ENCODE measurements at places on chromosomes 16 and 17. TPM values are rescaled to one million over a fixed set of nuclear protein-coding genes. Genes with fewer than 3 reads are reported as not detected.

- DNase-seq = no peak
Measured at GRCh38 chr17:82272495-82273326, 789 bp downstream of the CSNK1D start.

DNA sequence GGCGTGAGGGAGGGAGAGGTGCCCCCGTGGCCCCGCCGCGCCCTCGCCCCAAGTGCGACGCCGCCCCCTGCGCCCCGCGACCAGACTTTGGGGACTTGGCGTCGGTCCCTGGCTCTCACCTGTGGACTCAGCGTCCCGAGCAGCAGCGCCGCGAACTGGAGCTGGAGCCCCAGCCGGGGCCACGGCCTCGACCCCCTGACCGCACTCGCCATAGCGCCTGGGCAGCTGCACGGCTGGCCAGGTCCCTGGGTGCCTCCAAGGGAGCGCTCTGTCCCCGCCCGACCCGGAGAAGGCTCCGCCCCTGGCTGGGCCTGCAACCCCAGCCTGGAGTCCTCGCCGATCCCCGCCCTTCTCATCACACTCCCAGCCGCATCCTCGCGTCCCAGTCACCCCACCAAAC lies at the start of gene ERN2:
Gene ERN2 (minus strand): TSS at position 247 of the 400 bp plus-strand sequence. CDS start 35 bp downstream, at position 212.
- DNase-seq = no peak

GRCh38 chr16:51524555-51525373 lies 373.7 kb upstream of the SALL1 start:
- DNase-seq = no peak

DNA sequence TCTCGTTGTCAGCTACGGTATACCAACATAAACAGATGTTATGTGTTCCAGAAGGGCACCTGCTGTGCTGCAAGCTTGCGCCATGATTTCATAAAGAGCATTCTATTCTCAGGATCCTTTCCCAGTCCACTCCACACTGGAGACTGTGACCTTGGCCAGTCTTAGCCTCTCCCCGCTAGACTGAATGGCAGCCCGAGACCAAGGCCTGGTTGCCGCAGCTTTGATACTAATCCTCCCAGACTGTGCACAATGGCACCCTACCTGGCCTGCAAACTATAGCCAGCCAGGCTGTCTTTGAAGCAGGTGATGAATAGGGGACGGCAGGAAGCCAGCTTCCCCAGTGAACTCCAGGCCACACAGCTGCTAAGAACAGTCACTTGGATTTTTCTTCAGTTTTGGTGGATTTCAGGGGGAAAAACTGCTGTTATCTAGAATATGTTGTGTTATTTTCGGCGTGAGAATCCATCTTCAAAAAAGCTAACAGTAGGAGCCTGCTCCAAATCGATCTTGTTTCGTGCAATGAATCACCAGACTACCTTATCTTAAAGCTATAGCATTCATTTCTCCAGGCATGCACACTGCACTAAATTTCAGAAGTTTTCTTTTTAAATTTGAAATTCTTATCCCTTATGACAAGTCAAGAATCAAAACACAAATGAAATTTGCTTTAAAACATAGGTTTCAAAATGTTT lies 289.0 kb downstream of the CEP112 start:
- DNase-seq = no peak

DNA sequence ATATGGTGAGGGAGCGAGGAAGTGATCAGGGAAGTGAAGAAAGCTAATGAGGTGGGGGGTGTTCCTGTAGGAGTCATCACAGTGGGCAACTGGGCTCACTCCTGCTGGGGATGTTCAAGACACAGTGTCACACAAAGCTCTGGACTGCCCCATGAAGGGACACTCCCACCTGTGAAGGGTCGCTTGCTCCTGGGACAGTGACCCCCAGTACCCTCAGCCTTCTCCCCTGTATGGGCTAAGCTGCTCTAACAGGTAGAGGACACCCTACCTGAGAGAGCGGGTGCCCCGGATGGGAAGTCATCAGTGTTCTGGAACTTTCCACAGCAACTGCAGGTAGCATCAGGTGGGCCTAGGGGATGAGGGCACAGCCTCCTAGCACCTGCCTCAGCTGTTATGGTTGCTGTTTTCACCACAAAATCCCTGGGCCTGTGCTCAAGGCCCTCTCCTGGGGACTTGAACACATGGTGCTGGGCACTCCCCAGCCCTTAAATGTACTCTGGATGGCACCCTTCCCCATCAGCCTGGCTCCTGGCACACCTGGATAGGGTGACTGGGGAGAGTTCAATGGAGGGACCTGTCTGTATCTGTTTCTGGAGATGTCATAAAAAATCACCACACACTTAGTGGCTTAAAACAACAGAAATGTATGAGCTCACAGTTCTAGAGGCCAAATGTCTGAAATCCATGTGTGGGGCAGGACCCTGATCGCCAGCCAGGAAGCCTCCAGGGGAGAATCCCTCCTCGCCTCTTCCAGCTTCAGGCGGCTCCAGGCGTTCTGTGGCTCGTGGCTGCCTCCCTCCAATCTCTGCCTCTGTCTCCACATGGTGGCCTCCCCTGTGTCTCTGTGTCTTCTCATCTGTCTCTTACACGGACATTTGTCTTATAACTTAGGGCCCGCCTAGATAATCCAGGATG lies 104.0 kb upstream of the CDH5 start:
- no peak for DNase-seq

DNA sequence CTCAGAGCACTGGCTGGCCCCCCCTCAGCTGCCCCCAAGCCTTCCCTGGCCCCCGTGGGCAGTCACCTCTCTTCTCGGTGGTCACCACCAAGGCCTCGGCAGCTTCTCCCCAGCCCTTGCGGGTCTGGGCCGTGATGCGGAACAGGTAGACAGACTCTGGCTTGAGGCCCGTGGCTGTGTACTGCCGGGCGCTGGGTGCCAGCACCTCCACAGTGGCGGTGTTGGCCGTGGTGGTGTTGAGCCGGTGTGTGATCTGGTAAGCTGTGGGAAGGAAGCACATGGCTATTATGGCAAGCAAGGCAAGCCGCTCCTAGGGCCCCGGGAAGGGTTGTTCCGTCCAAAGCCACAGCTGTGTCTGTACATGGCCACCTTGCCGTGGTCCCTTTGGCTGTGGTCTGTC lies 78.4 kb upstream of the CDC42EP4 start:
- no peak for DNase-seq

KRTAP9-2 gene
- polyA plus RNA-seq = not detected

ACSM2A gene
- polyA plus RNA-seq = not detected

CD300E gene
- polyA plus RNA-seq = not detected

ZP2 gene
- not detected for polyA plus RNA-seq

- DNase-seq = no peak
Measured at GRCh38 chr16:57115514-57116182, 23.3 kb downstream of the CPNE2 start.

- DNase-seq = no peak
Measured at GRCh38 chr16:67284699-67285646, 5.6 kb downstream of the PLEKHG4 start.

- no peak for DNase-seq
Measured at GRCh38 chr17:7001318-7001961, 5.6 kb downstream of the ALOX12 start.

GRCh38 chr16:24819462-24820040 lies 26.2 kb upstream of the SLC5A11 start:
- no peak for DNase-seq

DNASE1L2 gene
- polyA plus RNA-seq = 0.33 TPM

TBC1D10B gene
- polyA plus RNA-seq = 16.5 TPM

GRCh38 chr16:70432723-70433457 lies 6.0 kb downstream of the ST3GAL2 start:
- DNase-seq = no peak

- DNase-seq = no peak
Measured at GRCh38 chr16:56600398-56600999, 7.9 kb upstream of the MT2A start.

GRCh38 chr16:15033309-15033707 lies 22.6 kb downstream of the NTAN1 start:
- DNase-seq = no peak

DNA sequence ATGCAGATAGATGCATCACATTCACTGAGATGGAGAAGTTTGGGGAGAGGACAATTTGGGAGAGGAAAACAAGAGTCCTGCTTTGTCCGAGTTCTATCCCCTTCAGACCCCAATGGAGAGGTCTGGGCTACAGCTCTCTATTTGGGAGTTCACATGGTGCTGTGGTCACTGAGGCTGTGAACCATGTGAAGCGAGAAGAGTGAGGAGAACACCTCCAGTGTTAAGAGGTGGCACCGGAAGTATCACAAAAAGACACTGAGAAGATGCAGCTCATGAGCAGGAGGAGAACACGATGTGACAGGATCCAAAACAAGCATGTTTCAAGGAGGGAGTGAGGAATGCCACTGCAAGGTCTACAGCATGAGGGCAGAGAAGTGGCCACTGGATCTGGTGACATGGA lies 39.7 kb downstream of the PIK3R5 start:
- DNase-seq = no peak

DNA sequence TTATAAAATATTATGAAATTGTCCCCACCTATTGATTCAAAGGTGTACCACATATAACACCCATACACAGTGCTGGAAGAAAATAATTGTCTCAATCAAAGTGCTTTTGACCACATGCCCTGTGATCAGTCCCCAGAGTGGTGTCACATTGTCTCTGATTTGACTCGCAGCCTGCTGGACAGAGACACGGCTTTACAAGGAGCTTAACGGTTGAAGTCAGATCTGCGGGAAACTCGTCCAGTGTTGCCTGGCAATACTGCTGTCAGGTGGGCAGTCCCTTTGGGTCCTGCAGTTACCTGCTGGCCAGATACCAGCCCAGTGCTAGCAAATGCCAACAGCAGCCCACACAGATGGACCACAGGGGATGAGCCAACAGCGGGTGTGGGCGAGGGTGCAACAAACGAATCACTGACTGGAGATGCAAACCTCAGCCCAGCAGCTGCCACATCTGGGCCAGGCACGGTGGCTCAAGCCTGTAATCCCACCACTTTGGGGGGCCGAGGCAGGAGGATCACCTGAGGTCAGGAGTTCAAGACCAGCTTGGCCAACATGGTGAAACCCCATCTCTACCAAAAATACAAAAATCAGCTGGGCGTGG lies 26.2 kb upstream of the SSTR2 start:
- DNase-seq = no peak

CACNG5 gene
- polyA plus RNA-seq = not detected

GRCh38 chr17:27158382-27158781 lies 135.5 kb upstream of the WSB1 start:
- DNase-seq = no peak

MVP gene
- polyA plus RNA-seq = 219 TPM

- DNase-seq = no peak
Measured at GRCh38 chr17:81271226-81271625, 23.9 kb downstream of the SLC38A10 start.

DNA sequence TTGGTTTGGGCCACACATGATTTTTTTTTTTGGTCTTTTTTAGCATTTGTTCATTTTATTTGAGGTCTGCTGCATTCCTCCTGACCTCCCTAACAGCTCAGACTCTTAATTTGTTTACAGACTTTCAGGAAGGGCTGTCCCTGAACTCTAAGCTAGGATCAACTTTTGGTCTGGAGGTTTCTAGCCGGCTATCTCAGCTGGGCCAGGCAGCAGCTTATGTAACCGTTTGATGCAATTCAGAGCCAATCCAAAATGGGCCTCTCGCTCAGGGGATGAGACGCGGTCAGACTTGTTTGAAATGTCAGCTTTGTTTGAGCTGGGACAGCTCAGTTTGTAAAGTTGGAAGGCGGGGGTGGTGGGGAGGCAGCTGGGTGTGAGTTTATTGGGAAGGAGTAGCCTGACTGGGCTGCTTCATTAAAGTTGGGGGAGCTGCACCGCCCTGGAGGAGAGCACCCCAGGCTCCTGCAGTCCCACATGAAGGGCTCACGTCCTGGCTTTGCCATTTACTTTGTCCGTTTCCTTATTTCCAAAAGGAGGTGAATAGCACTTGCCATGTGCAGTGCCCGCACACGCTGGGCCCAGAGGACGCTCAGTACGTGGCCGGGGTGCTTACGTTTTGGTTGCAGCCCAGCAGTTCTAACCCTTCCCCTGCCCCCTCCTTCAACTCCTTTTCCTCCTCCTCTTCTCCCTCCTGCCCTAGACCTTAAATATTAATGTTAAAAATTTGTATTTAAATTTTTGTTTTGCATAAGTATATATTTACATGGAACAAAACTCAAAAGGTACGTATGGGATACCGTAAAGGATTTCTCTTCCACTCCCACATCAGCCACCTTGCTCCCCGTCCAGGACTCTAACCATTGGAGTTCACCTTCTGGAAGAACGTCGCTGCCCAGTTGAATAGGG lies 121.2 kb downstream of the SNX29 start:
- DNase-seq = peak; percentile 55

DNA sequence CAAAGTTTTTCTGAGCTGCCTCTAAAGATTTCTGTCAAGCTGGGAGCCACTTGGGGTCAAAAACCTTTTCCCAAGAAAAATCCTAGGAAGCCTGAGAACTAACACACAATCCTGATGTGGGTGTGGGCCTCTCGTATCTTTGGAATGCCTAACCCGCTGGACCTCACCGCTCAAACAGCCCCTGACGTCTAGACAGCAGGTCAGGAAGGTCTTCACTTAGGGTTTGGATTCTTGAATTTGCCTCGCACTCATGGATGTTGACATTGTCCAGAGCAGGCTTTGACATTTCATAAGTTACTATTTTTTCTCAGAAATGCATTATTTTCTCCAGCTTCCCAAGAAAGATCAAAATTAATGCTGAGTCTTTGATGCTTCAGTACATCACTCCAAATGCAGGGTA lies 18.9 kb downstream of the TEX2 start:
- DNase-seq = no peak

GRCh38 chr17:43556292-43556691 lies 10.2 kb upstream of the ETV4 start:
- DNase-seq = peak; percentile 83

DNA sequence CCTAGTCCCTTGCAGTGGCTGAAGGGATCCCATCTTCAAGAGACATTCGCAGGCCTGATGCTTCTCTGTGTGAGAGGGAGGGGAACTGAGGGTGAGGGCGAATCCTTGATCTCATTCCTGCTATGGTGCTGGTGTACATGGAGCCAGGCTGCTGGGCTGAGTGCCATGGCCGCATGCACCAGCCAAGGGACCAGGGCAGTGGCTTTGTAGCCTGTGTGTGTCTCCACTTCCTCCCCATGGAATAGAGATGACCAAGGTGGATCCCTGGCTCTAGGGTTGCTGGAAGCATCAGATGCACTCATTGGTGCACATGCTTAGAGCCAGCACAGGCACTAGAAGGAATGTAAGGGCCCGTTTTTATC lies 195.0 kb downstream of the FOXL1 start:
- DNase-seq = no peak
